ENCODE measurements at places on chromosomes 2 and 18. TPM values are rescaled to one million over a fixed set of nuclear protein-coding genes. Genes with fewer than 3 reads are reported as not detected.

DNA sequence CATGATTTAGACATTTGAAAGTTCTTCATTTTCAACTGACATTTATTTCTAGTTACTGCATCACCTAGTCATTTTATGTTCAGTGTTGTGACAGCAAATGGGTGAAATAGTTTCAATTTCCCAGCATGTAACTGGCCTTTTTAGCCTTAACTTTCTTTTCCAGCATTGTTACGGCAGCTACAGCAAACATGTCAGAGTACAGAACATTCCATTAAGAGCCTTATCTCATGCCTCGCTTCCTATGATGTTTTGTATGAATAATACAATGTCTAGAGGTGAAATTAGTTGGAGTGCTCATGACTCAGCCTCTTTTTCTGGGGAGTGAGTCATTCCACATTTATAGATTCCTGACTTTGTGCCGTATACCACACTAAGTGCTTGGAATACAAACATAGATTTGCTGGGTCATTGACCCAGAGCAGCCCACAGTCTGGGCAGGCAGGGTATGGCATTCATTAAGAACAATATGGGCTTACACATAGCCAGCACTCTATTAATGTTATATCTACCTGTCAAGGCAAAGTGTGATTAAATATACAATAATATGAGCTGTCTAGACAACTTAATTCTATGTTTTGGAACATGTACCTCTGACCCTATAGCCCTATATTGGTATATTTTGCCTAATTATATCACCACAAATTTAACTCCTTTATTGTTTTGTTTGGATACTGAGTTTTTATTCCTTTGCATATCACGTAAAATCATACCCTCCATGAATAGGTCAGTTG, 72.2 kb downstream of the MAP2 start:
- DNase-seq, result no peak

DNA sequence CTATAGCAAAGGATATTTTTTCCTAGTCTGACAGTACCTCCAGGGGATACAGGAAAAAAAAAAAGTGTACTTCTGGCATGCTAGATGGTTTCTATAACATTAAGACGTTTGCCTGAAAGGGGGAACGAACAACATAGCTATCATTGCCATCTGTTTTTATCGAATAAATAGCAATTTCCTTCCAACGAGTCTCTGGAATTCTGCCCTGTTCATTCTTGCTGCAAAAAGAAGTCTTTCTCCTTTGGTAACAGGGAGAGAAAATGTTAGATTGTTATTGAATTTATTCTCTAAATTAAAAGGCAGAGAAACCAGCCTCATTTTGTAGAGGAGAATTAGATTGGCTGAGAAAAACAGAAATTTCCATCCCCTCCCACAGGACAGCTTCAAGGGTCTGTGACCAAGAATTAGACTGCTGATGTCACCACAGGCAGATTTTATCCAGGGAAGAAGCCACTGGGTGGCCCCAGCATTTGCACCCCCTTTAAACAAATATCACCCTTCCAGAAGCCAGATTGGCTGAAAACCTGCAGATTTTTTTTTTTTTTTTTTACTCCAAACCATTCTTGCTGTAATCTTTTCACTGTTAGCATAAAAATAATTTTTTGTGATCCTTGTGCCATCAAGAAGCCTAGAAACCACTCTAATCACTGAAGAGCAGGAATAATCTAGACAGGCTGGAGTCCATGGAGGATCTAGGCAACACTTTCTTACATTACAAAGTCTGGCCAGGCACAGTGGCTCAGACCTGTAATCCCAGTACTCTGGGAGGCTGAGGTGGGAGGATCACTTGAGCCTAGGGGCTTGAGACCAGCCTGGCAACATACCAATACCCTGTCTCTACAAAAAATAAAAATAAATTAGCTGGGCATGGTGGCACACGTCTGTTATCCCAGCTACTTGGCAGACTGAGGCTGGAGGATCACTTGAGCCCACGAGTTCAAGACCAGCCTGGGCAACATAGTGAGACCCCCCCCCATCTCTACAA, 12.0 kb downstream of the WDFY1 start:
- DNase-seq, result no peak

DNA sequence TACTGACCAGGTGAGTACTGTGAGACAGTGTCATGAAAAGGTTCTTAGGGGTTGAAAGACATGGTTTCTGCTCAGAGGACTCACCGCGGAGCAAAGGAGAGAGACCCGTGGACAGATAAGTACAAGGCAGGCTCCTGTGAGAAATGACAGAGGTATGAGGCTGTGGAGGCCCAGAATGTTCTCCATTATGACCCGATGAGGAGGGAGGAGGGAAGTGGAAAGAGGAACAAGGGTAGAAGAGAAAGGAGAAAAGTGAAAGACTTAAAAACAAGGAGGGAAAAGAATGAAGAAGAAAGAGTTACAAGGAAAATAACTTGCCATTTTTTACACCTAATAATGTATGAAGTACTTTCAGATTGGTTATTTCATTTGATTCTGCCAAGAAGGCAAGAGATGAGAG, 29.8 kb downstream of the MAPRE3 start:
- no peak for DNase-seq

- DNase-seq, result no peak
Observed at GRCh38 chr2:208125251-208125650, 927 bp upstream of the CRYGD start.

DNA sequence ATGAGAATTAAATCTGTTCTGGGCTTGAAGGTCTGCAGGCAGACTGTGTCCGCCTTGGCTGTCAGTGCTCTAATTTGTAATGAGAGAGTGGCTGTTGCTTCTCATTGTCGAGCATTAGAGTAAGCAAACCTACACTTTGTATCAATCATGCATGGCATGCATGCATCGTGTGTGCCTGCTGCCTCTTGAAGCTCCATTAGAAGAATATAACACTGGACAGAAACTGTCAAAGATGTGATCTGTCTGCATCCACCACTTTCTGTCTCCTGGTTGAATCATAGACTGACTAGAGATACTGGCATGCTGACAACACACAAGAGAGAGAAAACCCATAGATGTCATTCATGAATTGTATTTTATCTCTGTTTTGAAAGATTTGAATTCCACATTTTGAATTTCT, 275.0 kb upstream of the NXPH2 start:
- no peak for DNase-seq

- no peak for DNase-seq
Observed at GRCh38 chr2:79782576-79783452, 270.0 kb downstream of the CTNNA2 start.

Gene TACR1
- not detected for total RNA-seq
